ENCODE measurements at places on chromosomes 13 and 19.

DNA sequence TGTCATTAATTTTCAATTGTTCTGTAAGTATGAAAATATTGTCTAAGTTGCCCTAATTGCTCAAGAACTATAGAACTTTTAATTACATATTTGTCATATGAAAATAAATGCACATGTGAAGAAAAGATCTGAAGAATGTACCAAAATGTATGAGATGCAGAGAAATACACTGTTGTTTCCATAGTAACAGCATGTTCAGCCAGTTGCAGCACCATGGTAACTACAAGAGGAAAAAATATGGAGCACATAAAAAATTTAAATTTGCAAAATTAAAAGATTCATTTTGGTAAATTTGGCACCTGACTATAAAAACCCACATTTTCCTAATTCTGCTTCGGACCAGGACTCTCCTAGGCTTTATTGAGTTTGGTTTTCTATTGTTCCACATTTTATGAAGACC is 1170.0 kb upstream of the MIR17HG start:
- no peak for DNase-seq

DNA sequence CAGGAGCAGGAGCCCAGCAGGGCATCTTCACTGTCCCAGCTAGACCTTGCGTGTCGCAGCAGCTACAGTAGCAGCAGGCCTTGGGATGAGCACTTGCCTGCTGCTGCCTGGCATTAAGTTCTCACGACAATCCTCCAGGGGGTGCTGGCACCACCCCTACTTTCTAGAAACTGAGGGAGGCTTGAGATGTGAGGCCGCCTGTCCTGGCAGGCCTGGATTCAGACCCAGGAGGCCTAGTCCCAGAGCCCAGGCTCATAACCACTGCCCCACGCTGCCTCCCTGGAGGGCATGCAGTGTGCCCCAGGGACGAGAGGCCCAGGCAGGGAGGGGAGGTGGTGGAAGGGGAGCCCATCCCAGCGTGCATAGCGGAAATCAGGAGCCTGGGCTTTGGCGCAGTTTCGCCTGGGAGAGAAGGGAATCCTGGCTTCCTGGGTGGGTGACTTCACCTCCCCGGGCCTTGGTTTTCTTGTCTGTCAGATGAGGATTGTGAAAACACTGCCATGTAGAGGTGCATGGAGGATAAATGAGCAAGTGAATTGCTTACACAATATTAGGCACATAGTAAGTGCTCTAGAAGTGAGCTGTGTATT is 26.1 kb downstream of the PPP5C start:
- no peak for DNase-seq

GRCh38 chr13:43894438-43894837 is 14.7 kb downstream of the LACC1 start:
- no peak for DNase-seq

GRCh38 chr19:28307487-28307886 is 905.5 kb downstream of the UQCRFS1 start:
- DNase-seq, result no peak

GRCh38 chr19:888581-889385 is 4.2 kb downstream of the MED16 start:
- no peak for DNase-seq

DNA sequence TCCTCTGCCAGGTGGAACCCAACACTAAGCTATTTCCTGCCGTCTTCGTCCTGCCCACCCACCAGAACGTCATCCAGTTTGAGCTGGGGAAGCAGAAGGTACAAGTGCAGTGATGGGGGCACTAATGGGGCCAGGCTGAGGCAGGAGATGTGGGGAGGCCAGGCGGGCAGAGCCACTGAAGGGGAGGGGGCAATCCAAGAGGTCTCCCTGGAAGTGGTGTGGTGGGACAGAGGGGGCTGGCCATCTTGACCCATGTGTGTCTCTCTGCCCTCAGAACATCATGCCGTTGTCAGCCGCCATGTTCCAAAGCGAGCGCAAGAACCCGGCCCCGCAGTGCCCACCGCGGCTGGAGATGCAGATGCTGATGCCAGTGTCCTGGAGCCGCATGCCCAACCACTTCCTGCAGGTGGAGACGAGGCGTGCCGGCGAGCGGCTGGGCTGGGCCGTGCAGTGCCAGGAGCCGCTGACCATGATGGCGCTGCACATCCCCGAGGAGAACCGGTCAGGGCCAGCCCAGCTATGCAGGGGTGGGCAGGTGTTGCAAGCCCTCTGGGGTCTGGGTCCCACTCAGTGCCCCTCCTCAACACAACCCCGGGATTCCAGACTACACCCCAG is 49.6 kb downstream of the RYR1 start:
- no peak for DNase-seq

DNA sequence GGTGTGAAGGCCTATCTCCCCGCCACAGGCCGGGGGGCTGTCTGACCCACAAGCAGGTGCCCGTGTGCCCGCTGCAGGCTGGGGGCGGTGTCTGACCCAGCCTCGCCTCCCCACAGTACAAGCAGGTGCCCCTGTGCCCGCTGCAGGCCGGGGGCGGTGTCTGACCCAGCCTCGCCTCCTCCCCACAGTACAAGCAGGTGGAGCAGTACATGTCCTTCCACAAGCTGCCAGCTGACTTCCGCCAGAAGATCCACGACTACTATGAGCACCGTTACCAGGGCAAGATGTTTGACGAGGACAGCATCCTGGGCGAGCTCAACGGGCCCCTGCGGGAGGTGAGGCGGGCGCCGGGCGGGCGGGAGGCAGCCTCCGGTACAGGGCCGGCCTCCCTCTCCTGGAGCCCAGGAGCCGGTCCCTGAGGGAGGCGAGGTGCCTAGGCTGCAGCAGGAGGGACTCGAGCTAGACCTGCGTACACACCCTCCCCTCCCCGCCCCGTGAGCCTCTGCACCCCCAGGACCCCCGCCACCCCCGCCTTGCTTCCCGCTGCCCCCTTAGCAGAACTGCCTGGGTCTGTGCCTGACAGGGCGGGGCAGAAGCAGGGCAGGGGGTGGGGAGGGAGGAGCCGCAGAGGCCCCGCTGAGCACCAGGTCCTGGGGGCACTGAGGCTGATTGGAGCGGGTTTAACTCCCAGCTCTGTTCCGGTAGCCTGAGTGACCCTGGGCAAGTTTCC is 20.6 kb downstream of the HCN2 start:
- no peak for DNase-seq

DNA sequence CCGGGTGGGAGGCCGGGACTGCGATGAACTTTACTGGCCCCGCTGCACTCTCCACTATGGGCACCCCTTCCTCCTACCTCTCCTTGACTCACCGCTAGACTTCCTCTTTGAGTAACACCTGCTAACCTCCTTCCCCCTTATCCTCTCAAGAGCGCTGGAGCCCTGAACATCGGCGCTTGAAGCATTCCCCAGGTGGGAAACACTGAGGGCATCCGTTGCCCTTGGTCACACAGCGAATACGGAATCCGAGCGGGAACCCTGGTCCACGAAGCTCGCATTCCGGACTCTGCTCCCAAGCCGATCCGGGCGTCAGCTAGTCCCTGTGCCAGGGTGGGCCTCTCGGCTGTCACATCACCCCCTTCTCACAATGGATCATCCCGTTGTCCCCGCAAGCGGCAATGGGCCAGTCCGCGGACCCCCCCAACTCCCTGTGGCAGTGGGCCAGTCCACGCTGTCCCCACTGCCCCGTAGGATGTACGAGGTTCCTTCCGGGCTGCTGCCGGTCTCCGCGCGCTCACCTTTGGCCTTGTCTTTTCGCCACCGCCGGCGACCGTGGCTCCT is 4.2 kb downstream of the LIPE start:
- DNase-seq, result peak; percentile 79

DNA sequence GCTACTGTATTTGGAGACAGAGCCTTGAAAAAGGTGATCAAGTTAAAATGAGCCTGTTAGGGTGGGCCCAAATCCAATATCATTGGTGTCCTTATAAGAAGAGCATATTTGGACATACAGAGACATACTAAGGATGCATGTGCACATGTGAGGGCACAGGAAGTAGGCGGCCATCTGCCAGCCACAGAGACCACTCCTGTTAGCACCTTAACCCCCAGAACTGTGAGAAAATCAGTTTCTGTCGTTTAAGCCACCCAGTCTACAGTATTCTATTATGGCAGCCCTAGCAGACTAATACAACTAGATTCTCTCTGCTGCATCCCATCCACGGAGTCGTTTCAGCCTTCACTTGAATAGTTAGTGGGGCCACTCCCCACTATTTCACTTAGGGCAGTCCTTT is 39.4 kb upstream of the DGKH start:
- no peak for DNase-seq

- DNase-seq, result peak; percentile 2
Measured at GRCh38 chr19:50695251-50696093, 24.1 kb downstream of the SHANK1 start.

DNA sequence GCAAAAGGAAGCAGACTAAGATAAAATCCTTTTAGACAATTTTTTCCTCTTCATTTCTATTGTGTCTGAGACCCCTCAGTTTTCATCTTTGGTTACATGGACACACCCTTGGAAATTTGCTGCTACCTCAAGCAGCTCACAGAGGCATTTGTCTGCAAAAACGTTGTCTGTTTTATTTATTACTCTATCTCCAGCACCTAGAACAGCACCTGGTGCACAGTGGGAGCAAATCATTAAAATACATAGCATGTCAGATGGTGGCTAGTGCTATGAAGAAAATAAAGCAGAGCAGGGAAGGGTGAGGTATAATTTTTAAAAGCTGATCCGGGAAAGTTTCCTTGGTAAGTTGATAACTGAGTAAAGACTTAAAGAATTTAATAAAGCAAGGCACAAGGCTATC is 14.3 kb upstream of the FAM124A start:
- no peak for DNase-seq

GRCh38 chr13:87361216-87361615 is 310.0 kb upstream of the SLITRK5 start:
- no peak for DNase-seq

DNA sequence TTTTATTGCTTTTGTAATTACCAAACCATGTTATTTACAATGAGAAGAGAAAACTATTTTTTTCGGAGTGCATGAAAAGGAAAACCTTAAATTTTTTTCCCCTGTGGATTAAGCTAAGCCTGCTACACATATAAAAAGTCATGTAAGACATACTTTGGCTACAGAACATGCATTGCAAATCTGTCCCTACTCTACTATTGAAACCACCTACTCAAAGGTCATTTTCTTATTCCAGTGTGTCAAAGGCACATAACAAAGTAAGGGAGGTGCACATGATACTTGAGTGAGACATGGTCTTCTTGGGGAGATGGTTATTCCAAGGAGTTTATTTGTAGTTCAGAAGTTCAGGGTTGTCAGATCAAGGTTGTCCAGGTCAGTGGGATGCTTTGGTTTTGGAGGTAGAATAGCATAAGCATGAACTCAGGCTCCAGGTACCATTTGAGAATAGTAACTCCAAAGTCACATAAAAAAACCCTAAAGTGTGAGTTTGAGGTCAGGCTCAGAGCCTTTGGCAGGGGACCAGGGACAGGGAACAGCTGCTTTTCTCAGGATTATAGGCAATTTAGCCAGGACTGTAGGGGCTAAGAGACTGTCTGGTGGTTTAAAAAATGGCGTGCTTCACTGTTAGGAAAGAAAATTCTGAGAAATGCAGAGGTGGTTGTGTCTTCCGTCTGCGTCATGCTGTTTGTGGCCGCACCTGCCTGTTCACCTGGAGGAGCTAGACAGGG is 15.4 kb downstream of the FARP1 start:
- no peak for DNase-seq

DNA sequence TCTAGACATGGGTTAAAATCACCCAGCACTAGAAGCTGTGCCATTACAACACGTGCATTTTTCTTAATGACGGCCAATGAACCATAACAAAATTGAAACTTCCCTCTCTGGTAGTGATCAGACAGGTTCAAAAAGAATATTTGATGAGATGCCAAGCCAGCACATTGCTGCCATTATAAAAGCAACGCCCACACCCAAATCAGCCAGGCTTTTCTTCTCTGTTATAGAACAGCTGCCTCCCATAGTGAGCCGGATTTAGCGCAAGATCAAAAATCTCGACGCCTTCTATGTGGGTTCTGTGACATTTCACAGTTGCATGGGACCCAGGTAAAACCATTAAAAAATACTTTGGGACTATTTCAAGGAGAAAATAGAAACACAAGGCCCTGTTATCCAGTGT is 1158.0 kb downstream of the EFNB2 start:
- DNase-seq, result no peak
